ENCODE measurements at places on chromosomes 16 and 17. TPM values are rescaled to one million over a fixed set of nuclear protein-coding genes. Genes with fewer than 3 reads are reported as not detected.

GRCh38 chr17:19766421-19767270, 18.5 kb upstream of the ALDH3A1 start:
- DNase-seq, result no peak

DLG4 gene
- total RNA-seq, result 4.2 TPM

GRCh38 chr16:35414563-35414962, 1955.2 kb downstream of the TP53TG3F start:
- DNase-seq, result no peak

DNA sequence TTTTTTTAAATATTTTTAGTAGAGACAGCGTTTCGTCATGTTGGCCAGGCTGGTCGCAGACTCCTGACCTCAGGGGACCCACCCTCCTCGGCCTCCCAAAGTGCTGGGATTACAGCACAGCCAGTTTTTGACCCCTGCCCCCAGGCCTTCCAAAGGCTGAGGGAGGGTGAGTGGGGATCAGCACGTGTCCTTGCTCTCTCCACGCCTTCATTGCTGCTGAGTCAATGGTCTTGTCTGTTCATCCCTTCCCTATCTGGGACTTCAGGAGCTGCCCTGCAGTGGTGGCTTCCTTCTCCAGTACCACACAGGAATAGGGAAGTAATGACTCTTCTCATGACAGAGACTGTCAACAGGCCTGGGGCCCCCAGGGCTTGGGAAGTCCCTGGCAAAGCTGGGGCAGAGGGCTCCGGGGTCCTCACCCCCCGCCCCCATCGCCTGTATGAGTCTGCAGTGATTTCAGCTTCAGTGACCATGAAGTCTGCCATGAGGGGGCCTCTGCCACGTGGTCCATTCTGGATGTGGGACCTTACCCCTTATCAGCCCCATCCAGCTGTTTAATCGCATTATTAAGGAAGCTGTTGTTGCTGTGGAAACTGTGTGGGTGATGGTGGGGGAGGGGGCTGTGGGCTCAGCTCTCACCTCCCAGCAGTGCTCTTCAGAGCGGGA, 6.1 kb downstream of the ABCC3 start:
- DNase-seq, result no peak

DNA sequence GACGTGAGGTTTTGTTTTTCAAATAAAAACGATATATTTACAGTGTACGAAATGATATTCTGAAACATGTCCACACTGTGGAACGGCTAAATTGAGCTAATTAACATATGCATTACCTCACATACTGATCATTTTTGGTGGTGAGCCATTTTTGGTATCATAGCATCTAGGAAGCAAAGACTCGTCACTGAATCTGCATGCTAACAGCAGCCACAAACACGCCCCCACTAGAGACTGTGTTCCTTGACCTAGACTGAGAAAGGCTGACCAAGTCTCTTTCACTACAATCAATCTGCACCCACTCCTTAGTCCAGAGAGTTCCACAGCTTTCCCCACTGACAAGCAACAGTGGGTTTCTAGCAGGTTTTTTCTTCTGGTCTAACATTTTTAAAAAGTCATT, 29.5 kb downstream of the NPLOC4 start:
- DNase-seq, result no peak
